ENCODE measurements at places on chromosomes 4 and X.

- peak; percentile 55 for DNase-seq
Measured at GRCh38 chrX:47200385-47201150, 6.9 kb downstream of the UBA1 start.

DNA sequence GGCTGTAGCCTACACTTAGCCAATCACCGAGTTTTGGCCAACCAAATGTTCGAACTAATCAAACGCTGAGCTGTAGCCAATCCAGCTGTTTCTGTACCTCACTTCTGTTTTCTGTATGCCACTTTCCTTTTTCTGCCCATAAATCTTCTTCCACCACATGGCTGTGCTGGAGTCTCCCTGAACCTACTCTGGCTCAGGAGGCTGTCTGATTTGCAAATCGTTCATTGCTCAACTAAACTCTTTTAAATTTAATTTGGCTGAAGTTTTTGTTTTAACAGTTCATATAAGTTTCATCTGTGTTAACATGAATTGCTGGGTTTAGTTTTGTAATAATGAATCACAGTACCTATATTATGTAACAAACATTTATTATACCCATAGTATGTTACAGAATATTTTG is 160.7 kb upstream of the PCDH7 start:
- no peak for DNase-seq

DNA sequence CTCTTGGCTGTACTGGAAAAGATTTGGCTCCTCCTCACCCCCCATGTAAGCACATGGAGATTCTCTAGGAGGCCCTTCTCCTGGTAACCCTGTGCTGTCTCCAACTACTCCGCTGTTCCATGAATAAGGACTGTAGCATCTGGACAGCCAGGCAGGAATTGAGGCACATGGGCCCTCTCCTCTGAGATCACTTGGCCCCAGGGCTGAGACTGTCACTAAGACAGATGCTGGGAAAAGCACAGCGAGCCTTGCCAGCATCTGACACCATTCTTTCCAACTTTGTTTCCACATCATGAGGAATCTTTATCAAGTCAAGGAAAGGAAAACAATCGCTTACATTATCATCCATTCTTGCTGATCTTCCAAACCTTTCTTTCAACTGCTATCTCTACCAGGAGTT is 222.6 kb upstream of the INTU start:
- no peak for DNase-seq

DNA sequence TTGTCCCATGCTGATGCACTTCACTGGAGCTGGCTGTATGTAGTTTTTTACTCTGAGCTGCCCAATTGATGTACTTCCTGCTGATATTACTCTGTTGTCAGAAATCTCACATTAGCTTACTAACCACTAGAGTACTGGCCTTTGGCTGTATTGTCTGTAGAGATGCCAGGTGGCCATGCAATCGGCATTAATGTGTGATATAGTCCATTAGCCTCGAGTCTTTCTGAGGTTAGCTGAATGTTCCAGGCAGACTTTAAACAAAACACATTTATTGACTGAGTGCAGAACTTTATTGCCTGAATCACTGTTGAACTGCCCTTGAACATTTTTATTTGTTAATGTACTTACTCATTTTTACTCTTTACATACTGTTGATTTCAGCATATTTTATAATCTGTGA is 335.2 kb downstream of the PCDH10 start:
- DNase-seq, result no peak

DNA sequence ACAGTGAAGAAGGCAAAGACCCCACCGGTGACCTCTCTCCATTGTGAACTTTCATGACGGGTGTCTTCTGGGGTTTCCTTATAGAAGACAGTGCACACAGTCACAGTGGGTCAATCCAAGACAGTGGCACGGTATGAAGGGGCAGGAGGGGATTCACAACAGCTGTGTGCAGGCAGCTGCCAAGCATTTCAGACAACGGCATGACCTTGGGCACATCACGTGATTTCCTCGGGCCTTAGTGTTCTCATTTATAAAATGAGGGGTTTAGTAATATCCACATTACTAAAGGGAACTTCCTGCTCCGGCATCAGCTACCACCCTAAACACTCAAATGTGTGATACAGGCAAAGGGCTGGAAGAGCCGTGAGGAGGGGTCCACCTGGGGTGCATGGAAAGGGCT is 42.9 kb downstream of the RBM47 start:
- DNase-seq, result no peak
